ENCODE measurements at places on chromosomes 12 and 14.
A peak's percentile ranks its signal among the peaks of the same experiment; 100 is the strongest.

DNA sequence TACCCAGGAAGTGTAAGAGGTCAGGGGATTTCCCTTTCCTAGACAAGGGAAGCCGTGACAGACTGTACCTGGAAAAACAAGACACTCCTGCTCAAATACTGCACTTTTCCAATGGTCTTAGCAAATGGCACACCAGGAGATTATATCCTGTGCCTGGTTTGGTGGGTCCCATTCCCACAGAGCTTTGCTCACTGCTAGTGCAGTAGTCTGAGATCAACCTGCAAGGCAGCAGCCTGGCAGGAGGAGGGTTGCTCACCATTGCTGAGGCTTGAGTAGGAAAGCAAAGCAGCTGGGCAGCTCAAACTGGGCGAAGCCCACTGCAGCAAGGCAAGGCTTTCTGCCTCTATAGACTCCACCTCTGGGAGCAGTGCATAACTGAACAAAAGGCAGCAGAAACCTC, 1.0 kb upstream of the RDH16 start:
- no peak for DNase-seq

GRCh38 chr12:2998789-2999264, 39.6 kb downstream of the TEAD4 start:
- no peak for DNase-seq

GRCh38 chr12:12890543-12891079, 751 bp upstream of the GPRC5A start:
- no peak for DNase-seq

DNA sequence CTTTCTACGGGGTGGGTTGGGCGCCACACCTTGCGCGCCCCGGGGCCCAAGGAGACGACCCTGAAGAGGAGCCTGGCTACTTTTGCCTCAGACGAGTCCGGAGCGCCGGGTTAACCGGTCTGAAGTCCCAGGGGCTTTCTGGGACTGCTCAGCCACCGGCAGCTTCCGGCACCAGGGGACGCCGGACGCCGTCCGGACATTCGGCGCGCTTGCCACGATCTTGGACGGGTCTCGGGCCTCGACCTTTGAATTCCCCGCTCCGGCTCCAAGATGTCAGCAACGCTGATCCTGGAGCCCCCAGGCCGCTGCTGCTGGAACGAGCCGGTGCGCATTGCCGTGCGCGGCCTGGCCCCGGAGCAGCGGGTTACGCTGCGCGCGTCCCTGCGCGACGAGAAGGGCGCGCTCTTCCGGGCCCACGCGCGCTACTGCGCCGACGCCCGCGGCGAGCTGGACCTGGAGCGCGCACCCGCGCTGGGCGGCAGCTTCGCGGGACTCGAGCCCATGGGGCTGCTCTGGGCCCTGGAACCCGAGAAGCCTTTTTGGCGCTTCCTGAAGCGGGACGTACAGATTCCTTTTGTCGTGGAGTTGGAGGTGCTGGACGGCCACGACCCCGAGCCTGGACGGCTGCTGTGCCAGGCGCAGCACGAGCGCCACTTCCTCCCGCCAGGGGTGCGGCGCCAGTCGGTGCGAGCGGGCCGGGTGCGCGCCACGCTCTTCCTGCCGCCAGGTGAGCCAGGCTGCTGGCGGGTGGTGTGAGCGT, at the start of gene ACOT4:
TSS of gene ACOT4 (plus strand) at position 184 of the 760 bp plus-strand sequence. CDS start at position 271, 87 bp downstream.
- DNase-seq = no peak

DNA sequence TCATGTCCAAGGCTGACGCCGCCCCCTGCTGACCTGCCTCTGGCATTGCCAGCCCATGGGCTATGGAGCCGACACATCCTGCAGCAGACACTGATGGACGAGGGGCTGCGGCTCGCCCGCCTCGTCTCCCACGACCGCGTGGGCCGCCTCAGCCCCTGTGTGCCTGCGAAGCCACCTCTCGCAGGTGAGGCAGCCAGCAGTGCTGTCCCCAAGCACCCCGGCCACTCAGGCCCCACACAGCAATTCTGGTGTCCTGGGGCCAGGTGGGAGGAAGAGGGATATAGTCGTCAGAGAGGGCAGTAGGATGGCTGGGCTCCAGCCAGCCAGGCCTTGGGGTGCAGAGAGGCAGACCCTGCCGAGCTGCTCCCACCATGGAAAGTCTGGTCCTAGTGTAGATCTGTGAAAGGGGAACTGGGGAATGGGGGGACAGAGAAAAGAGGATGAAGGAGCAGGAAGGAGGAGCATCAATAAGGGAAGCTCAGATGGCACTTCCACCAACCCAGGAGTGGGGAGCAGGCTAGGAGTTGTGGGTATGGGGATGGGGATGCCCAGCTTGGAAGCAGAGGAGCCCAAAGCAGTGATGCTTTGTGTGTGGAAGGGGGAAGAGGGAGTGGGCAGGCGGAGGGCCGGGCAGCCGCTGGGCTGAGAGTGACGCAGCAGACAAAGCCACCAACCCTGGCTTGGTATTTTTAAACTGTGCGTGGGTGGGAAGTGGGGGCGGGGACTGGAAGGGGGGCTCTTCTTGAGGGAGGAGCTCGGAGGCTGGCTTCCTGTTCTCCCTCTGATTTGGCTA, 4.7 kb downstream of the NAB2 start:
- no peak for DNase-seq

GRCh38 chr14:32352631-32353030, 23.5 kb downstream of the AKAP6 start:
- DNase-seq = no peak

GRCh38 chr14:65080960-65081747, 21.2 kb downstream of the MAX start:
- DNase-seq = no peak

GRCh38 chr12:69978020-69978419, 153.0 kb downstream of the MYRFL start:
- DNase-seq = no peak

DNA sequence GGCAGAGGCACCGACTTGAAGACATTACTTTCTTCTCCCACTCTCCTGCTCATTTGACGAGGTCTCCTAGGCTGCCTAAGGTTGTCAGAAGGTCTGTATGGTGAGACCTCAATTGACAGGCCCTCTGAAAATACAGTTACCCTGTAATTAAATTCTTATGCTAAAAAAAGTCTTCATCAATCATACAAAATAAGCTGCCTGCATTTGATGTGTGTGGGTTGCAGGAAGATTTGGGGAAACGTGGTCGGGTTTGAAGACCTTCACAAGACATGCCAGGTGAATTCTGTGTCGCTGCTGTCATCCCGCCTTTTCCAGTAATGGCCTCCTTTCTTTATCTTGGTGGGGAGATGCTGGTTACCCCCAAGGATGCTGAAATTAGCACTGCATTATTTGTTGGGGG, 299.4 kb downstream of the CACNA1C start:
- DNase-seq = no peak

DNA sequence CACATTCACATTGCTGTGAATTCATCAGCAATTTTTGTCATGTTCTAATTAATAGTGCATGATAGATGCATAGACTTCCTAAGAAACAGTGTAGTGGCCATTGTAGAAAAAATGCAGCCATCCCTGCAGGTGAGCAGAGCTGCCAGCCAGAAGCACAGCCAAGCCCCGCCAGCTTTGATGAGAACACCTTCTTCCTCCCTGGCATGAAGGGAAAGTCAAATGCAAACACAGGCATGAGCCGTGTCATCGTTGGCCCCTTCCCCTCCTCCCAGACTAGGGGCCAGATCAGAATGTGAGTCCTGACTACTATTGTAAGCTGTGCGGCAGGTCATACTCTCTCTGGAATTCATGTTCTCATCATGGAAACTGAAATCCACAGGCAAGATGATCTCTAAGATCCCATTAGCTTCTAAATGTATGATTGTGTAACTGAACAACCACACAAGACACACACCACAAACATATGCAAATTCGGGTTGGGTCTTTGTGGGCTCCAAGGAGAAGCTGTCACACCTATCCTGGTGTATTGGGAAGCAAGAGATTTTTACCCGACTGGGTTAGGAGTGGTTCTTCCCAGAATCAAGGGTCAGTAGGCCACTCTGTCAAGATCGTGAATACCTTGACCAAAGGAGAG, 2.8 kb upstream of the AQP2 start:
- DNase-seq = no peak

DNA sequence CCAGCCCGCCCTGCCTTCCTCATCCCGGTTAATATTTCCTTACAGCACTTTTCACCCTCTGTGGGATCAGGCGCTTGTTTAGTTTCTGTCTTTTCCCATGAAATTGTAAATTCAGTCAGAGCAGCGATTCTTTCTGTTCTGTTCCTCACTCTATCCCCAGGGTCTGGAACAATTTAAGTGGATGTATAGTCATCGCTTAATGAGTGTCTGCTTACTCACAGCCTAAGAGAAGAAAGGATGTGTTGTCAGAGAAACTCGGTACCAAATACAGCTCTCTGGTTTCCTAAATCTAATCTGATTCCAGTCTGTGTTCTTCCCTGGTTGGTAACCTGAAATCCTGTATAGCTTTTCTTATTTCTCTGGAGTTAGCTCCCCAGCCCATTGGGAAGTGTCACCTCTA, 44.9 kb downstream of the FOS start:
- no peak for DNase-seq

- no peak for DNase-seq
Measured at GRCh38 chr12:113157218-113157859, 7.8 kb downstream of the CFAP73 start.

DNA sequence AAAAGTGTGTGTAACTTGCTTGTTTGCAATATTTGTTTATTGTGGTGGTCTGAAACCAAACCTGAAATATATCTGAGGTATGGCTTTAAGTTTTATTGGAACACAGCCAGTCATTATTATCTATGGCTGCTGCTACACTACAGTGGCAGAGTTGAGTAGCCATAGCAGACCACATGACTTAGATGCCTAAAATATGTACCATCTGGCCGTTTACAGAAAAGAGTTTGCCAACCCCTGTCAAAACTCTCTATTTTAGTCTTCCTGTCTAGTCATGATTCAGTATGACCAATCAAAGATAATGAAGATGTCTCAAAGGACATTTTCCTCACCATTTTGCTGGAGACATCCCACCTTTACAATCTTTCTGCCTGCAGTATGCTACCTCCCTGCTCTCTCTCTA, 242.3 kb downstream of the ANO6 start:
- no peak for DNase-seq

- no peak for DNase-seq
Measured at GRCh38 chr14:74611650-74612349, at the start of gene LTBP2. LTBP2 (minus strand) TSS chr14:74612237; CDS start chr14:74611944, 293 bp downstream.

DNA sequence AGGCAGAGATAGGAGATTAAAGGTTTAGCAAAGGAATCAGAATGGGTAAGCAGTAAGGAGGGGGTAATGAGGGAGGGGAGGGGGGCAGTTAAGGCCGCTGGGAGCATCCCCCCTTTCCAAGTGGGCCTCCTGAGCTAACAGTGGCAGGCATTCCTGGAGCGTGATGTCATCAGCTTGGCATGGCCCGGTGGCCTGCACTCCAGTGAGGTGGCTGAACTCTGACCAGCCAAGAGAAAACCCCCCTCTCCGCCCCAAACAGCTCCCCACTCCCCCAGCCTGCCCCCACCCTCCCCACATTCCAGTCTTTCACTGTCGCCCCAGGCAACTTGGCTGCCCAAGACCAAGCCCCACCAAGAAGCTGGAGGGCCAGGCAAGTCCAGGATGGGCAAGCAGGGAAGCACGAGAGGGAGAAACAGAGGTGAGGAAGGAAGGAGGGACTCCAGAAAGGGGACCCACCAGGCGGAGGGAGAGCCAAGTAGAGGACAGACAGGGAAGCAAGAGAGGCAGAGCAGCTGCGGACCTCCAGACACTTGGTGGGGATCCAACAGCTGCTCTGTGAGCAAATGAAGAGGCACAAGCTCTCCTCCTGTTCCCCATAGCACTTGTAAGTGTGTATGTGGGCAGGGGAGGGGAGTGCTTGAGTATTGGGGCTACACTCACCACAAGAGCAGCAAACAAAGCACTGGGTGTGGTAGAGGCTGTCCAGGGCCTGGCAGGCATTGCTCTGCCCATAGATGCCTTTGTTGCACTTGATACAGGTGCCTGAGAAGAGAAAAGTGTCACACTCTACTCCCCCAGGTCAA, 4.5 kb downstream of the AJUBA start:
- DNase-seq = no peak

DNA sequence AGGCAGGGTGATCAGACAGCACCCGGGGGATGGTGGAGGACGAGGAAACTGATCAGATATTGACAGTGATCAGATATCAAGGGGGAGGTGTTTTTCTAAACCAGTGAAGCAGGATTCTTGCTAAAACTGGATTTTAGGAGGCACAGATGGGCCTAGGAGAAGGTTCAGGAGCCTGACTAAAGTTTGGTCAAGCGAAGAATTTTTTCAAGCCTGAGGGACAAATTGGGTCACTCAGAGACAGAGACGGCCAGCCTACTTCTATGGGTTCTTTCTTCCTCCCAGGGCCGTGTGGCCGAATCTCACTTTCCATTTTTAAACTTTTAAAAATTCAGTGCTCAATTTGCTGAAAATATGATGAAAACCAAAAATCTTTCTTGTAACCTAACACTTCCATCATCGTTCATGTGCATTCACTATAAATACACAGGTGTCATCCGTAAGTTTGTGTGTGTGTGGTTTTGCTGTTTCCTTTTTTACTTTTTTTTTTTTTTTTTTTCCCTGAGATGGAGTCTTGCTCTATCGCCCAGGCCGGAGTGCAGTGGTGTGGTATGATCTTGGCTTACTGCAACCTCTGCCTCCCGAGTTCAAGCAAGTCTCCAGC, 68.5 kb downstream of the RIN3 start:
- DNase-seq = no peak

GRCh38 chr14:68020999-68021663, 201.6 kb downstream of the RAD51B start:
- DNase-seq = peak; percentile 34

DNA sequence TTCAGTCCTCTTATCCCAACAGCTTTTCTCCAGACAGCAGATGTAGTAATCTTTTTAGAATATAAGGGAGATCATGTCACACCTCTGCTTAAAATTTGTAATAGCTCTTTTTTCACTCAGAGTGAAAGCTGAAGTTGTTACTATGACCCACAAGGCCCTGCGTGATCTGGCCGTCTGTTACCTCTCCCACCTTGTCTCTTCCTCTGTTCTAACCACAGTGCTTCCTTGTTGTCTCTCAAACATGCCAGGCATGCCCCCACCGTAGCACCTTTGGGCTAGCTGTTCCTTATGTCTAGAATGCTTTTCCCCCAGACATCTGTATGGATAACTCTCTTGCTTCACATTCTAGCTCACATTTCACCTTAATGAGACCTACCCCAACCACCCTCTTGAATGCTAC, 6.5 kb downstream of the NECAP1 start:
- DNase-seq = no peak

Data from NCI-H2029 treated with DMSO at 0.1 percent for 48 hours (cell line).